ENCODE measurements at places on chromosomes 3 and 15.

DNA sequence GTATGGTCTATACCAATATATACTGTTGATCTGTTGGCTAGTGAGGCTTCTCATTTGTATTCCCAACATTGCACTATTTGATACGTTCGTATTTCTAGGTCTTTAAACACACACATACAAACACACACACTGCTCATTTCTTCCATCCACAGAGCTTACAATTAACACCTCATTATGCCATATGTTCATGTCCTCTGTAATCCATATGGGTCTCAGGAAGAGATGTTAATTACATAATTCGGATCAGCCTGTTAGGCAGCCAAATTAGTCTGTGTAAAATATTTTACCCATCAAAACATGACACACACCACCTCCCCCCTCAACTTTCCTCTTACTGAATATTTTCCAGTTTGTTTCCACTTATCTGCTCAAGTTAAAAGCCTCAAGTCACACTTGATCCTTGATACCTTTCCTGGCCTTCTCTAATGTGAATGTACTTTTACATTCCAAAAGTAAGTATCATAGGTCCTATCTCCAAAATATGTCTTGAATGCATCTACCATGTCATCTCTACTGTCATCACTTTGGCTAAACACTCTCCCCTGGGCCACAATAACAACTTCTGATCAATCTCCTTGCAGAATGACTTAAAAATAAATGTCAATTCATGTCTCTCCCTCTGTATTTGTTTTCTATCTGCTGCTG lies 28.2 kb downstream of the EOGT start:
- DNase-seq: no peak

GRCh38 chr15:40300367-40300766 lies 7.4 kb downstream of the PLCB2 start:
- DNase-seq: no peak

DNA sequence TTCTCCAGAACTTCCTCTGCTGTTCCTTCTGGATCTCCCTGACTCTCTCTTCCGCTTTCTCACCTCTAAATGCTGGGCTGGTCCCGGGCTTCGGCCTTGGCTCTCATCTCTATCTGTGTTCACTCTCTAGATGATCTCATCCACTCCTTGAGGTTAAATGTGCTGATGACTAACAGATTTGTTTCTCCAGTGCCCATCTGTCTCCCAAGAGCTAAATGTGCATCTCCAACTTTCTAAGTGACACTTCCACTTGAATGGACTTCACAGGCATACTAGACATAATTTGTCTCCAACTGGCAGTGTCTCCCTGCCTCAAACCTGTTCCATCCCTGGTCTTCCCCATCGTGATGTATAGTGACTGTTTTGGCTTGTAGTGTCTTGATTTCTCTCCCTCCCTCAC lies 95.3 kb downstream of the ITPR1 start:
- DNase-seq: peak; percentile 21

DNA sequence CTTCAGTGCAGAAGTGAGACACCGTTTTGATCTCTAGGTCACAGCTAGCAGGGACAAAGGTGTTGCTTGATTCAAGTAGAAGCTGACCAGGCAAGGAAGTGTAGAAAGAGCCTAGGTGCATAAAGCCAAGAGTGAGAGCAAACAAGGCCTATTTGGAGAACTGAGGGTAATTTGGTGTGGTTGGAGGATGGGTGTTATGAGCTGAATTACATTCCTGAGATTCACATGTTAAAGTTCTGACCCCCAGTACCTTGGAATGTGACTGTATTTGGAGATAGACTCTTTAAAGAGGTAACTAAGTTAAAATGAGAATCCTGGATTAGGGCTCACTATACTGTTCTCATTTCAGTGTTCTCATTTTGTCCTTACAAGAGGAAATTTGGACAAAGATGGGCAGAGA lies 191.3 kb downstream of the ZMAT3 start:
- DNase-seq: no peak

GRCh38 chr3:157652366-157652765 lies 149.2 kb upstream of the VEPH1 start:
- no peak for DNase-seq

GRCh38 chr15:95304151-95304946 lies 1026.2 kb upstream of the NR2F2 start:
- DNase-seq: peak; percentile 84

DNA sequence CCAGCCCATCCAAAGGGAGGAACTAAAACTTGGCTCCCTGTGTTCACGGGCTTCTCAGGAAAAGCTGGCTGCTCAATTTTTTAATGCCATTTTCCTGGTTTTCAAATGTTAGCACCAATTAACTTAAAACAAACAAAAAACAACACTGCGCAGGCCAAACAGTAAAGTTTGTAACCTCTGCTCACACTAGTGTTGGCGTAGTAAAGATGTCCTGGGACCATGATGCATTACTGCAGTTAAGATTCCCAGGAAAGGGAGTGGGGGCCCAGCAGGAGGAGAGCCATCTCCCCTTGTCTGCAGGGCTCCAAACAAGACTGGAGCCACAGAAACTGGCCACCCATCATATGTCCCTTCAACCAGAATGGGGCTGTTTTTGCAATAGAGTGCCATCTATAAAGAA lies 74.0 kb downstream of the KY start:
- DNase-seq: no peak

GRCh38 chr3:43909149-43909548 lies 218.4 kb downstream of the ABHD5 start:
- no peak for DNase-seq

GRCh38 chr3:37751967-37752648 lies 109.6 kb upstream of the CTDSPL start:
- DNase-seq: no peak

DNA sequence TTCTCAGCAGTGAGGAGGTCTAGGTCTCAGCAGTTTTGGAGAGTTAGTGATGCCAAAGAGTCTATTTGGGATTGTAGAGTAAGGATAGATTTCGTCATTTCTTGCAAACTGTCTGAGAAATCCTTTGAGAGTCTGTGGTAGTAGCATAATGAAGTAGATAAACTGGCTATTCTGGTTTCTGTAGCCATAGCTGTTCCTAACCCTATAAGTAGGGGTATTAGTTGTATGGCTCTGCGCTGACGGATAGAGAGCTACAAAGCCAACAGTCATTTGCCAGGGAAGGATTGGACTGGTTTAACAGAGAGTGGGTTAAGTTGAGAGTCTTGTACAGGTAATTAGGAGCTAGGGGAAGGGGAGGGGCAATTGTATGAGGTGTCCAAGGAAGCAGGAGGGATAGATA lies 50.6 kb downstream of the KLHDC8B start:
- no peak for DNase-seq

DNA sequence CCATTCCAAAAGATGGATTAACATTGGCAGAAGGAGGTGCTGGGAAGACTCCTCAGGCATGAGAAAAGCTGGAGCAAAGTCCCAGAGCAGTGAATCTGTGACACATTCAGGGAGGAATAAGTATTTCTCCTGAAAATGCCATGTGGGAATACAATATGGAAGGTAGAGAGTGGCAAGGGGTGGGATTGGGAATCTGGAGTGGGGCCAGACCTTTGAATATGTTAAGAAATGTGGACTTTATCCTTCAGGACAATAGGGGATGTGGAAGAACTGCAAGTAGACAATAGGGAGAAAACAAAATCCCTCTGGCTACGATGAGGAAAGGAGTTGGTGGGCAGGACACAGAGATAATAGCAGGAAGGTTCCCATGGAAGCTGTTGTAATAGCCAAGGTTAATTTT lies 305.6 kb upstream of the TGFBR2 start:
- no peak for DNase-seq

DNA sequence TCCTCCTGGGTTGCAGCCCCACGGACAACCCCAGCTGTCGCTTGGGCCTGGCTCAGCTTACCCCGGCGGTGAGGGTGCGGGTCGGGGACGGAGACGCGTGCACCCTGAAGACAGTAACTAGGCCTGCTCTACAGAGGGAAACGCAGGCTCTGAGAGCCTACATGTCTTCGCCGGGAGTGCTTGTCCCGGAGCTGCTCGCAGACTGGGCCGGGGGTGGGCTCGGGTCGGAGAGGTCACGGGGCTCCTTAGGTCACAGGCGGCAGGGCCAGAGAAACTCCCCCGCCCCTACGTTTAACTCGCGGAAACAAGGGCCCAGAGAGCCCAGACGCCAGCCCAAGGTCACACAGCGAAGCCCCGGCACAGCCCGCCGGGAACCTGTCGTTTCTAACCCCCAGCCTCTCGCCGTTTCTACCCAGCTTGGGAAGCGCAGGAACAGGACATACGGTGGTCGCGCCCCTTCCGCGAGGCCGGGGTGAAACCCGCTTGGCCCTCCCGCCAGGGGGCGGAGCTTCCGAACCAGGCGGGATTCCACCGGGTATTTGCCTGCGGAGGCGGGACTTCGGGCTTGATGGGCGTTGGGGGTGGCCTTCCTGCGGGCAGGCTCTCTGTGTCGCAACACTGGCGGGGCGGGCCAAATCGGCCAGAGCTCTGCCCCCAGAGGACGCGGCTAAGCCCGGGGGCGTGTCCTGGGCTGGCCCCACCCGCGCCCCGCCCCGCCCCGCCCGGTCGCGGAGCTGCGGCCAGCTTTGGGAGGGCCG lies at the start of gene HDAC11:
TSS of gene HDAC11 (plus strand) at position 725 of the 758 bp plus-strand sequence. CDS start 42 bp downstream, outside the sequence.
- DNase-seq: peak; percentile 93

DNA sequence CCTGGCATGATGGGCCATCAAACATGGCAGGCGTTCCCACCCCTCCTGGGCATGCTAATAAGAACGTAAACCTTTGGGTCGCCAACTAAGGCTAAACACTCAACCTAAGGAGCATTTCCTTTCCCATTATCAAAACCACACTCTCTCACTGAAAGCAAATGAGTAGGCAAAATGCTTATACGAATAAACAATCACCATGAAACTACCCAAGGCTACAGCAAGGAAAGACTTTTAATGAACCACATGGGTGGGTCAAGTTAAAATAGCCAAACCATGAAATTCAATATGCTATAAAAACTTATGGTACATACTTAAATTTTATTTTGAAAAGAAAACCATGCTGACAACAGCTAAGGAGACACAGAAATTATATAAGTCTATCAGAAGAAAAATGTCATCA lies 180.6 kb downstream of the OSBPL10 start:
- DNase-seq: peak; percentile 90

GRCh38 chr3:171904829-171905228 lies 61.7 kb downstream of the TMEM212 start:
- DNase-seq: no peak

DNA sequence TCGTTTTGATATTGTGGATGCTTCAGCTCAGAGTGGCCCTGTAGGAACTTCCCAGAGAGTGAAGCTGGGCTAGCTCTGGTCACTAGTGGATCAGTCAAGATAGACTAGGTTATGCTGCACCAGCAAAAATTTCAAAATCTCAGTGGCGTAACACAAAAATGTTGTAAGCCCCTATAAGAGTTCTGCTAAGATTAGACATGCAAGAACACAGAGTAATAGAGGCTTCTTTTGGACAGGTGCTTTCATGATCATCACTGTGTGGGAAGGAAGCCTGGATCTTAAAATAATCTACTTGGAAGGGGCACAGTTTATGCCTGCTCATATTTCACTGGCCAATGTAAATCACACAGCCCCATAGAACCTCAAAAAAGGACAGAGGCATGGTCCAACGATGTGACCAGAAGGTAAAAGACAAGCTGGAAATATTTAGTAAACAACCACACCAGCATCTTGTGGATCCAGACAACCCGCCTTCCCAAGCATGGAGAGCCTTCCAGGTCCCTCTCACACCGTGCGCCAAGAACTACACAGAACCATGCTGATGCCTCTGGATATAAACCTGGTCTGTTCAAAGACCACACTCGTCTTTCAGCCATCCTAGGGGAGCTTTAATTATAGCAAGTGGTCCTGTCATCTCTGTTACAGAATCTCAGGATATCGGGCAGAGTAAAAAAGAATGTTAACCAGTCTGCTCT lies 554.3 kb downstream of the EPHB1 start:
- DNase-seq: no peak

DNA sequence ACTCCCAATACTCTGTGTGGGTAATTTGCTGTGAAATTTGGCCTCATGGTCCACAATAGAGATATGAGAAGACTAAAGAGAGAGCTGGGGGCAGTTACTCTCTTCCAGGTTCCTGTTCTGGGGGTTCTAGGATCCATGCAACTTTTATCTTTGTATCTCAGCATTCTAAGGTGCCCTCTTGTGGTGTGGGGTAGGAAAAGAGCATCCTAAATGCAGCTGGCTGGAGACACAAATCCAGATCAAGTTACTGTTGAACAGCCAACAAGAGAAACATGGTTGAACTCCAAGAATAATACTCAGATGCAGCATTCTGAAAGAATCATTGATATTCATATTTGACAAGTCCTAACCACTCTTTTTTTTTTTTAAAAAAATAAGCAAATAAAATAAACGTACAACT lies 238.2 kb downstream of the GREM1 start:
- peak; percentile 68 for DNase-seq

DNA sequence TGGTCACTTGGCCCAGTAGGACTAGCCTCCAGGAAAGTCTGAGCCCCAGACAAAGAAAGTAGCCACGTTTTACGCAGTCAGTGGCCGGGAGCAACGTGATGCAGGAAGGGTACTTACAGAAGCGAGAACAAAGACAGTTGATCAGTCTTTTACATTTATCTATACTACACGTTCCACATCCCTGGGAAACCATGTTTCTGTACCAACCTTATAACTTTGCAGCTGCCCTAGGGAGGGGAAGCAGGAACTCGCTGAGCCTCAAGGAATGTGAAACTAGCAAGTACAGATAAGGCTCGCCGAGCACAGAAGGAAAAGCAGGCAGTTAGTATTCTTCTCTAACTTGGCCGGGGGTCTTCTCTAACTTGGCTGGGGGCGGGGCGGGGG lies 3.4 kb upstream of the KNL1 start:
- no peak for DNase-seq

DNA sequence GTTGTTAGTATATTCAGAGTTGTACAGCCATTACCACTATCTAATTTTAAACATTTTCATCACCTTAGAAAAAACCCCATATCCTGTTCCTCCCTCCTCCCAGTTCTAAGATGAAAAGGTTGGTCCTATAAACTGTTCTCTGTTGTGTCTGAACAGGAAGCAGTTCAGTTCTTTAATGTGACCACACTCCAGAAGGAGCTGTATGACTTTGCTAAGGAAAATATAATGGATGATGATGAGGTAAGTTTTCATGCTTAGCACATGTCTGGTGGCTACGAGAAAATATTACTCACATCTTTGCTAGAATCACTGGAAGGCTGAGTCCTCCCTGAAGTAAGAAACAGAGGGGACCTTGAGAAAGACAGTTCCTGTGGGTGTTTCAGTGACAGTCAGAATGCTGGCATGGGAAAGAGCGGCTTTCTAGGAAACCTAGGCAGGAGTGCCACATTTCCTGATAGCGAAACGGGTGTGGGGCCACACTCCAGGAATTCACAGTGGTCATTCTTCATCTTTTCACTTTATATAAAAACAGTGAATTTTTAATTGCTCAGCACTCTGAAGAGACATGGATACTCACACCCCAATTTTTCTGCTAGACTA lies 20.3 kb downstream of the CRTAP start:
- no peak for DNase-seq

GRCh38 chr15:62320259-62320658 lies 155.2 kb upstream of the C2CD4B start:
- DNase-seq: no peak

- no peak for DNase-seq
Measured at GRCh38 chr3:10928961-10929471, 63.5 kb upstream of the SLC6A1 start.

All from H4 (cell line).